Upper lobe of left lung (tissue), 6 donors: ENCODE measurements at places on chromosomes 12 and 14. TPM values are rescaled to one million over a fixed set of nuclear protein-coding genes. Genes with fewer than 3 reads are reported as not detected.
A peak's percentile ranks its signal among the peaks of the same experiment; 100 is the strongest.

GPR68 gene
- 2.8 TPM for total RNA-seq

DNA sequence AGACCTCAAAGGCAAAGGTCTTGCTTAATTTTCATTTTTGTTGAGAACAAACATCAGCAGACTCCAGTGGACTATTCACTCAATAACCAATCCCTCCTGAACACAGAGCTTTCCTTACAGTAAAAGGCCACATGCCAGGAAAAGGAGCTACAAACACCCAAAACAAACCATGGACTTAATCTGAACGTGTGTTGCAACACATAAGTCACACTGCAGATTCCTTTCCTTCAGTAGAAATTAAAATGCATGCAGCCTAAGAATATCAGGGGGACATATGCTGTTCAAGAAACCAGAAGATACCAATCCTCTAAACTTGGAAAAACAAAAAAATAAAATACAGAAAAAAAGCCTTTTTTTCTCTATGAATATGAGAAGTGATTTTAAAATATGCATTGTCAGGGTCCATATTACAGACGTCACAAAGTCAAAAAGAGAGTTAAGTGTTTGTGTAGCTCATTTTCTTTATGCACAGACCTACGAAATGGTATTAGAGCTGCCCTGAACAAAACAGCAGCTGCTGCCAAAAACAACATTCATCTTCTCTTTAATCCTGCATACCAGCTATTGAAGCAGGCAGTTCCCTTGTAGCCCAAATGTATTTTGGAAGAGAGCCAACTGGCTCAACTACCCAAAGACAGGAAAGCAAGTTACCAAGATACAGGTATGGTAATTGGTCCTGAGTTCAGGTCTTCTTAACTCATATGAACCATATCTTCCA lies 26.2 kb downstream of the KITLG start:
- no peak for DNase-seq
- H3K4me3 ChIP-seq = no peak overlapping the region
- H3K4me1 ChIP-seq = peaks cover 35% of the 10 kb centered on the region
- peak overlapping the region; percentile 64 for H3K27ac ChIP-seq
- H3K27me3 ChIP-seq = no peaks in the 10 kb centered on the region

CMKLR1 gene
- 7.8 TPM for total RNA-seq

KCNMB4 gene
- 3.9 TPM for total RNA-seq

- no peaks in the 10 kb centered on the region for H3K27me3 ChIP-seq
- no peak overlapping the region for H3K27ac ChIP-seq
- no peaks in the 10 kb centered on the region for H3K36me3 ChIP-seq
- no peaks in the 10 kb centered on the region for H3K4me1 ChIP-seq
These were observed 51.2 kb downstream of the TESPA1 start for GRCh38 chr12:54933376-54933775.

- peaks cover 25% of the 10 kb centered on the region for H3K4me1 ChIP-seq
- no peaks in the 10 kb centered on the region for H3K36me3 ChIP-seq
- peak overlapping the region; percentile 57 for H3K27ac ChIP-seq
- no peak for DNase-seq
- H3K4me3 ChIP-seq = no peak overlapping the region
These were observed 366.2 kb upstream of the KITLG start for GRCh38 chr12:88946372-88946997.

- peaks cover 72% of the 10 kb centered on the region for H3K4me1 ChIP-seq
- no peak overlapping the region for H3K4me3 ChIP-seq
- no peak for DNase-seq
These were observed 27.0 kb downstream of the CCDC85C start for GRCh38 chr14:99576761-99577705.

- no peaks in the 10 kb centered on the region for H3K36me3 ChIP-seq
- no peak overlapping the region for H3K27ac ChIP-seq
These were observed 36.8 kb downstream of the ZFP36L1 start for GRCh38 chr14:68756000-68756481.

CATSPERB gene
- 2.3 TPM for total RNA-seq

KCNH5 gene
- under 0.01 TPM for total RNA-seq
